ENCODE measurements at places on chromosomes 4 and X. TPM values are rescaled to one million over a fixed set of nuclear protein-coding genes. Genes with fewer than 3 reads are reported as not detected.

The MAPK10 gene
- 43.7 TPM for total RNA-seq

The TMEM187 gene
- 11.1 TPM for total RNA-seq

The HPGDS gene
- not detected for total RNA-seq

The CTAG1B gene
- total RNA-seq, result not detected

The FAM53A gene
- total RNA-seq, result 2.9 TPM

The SMIM10 gene
- total RNA-seq, result 3.1 TPM

Measured in cardiac ventricle fibroblast (primary cell).